ENCODE measurements at places on chromosomes 7 and 10. TPM values are rescaled to one million over a fixed set of nuclear protein-coding genes. Genes with fewer than 3 reads are reported as not detected.

The PLXDC2 gene
- total RNA-seq: under 0.01 TPM

DNA sequence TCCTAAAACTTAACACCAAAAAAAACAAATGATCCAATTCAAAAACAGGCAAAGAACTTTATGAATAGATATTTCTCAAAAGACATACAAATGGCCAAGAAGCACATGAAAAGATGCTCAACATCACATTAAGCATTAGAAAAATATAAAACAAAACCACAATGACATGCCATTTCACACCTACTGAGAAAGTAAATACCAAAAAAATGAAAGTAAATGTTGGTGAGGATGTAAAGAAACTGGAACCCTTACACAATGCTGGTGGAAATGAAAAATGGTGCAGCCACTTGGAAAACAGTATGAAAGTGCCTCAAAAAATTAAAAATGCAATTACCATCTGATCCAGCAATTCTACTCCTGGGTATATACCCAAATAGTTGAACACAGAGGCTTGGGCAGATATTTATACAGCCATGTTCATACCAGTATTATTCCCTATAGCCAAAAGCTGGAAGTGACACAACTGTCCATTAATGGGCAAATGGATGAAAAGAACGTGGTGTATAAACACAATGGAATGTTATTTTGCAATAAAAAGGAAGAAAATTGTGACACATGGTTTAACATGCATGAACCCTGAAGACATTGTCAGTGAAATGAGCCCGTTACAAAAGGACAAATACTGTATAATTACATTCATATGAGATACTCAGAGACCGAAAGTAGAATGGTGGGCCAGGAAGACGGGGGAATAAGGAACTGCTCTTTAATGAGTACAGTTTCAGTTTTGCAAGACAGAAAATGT lies 89.0 kb downstream of the JMJD1C start:
- DNase-seq: no peak

The DNMBP gene
- 6.5 TPM for total RNA-seq

DNA sequence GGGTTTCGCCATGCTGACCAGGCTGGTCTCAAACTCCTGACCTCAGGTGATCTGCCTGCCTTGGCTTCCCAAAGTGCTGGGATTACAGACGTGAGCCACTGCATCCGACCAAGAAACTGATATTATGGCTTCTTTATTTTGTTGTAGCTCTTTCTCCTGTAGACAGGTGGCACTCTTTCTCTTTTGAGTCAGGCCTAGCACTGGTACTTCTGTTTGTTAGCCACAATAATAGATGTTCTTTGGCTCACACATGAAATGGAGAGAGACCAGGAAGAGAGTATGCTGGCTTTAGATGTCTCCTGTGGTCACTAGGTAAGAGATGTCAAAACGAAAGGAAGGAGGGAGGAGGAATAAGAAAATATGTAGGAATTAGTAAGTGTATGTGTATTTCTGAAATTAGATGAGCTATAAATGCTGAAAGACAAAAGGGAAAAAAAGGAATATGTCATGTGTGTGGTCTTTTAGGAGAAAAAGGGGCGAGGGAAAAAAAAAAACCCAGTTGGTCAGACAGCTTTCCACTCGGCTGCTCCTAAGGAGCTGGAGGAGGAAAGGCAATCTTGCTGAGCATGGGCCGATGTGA lies 78.7 kb downstream of the CLEC2L start:
- no peak for DNase-seq

The RBM20 gene
- not detected for total RNA-seq

DNA sequence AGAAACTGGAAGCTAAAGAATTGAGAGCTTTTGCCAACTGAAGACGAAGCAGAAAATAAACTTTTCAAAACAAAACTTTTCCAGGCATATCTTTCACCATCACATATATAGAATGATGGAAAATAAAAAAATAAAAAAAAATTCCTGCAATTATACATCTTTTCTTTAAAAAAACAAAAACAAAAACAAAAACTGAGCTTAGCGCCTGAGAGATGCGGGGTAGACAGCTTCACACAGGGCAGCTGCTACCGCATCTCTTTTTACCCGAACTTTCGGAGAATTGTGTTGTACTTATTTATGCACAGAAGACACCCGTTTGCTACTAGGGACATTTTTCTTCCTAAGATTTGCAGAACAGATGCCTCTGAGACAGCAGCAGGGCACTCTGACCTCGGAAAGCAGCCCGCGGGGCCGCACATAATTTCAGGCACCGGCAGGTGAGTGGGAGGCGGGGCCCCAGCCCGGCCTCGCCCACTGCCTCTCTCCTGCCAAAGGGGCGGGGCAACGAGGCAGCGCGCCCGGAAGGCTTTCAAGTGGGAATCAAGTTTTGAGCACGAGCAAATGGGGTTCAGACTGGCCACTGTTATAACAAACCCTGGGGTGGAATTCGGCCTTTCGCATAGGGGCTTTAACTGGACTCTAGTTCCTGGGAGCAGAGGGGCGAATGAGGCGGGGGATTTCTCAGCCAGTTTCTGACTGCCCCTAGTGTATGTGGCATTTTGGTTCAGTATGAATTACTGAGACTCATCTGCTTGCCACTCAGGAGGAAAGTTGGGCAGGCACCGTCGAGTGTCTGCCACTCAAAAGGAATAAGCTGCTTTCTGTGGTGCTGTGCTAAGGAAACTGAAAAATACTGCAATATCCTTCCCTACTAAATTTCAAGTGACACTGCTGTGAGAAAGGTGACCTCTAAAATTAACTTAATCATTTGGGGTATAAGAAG lies 18.5 kb upstream of the FAM133B start:
- no peak for DNase-seq

All from MG63 (cell line).